ENCODE measurements at places on chromosomes 1 and 21.

DNA sequence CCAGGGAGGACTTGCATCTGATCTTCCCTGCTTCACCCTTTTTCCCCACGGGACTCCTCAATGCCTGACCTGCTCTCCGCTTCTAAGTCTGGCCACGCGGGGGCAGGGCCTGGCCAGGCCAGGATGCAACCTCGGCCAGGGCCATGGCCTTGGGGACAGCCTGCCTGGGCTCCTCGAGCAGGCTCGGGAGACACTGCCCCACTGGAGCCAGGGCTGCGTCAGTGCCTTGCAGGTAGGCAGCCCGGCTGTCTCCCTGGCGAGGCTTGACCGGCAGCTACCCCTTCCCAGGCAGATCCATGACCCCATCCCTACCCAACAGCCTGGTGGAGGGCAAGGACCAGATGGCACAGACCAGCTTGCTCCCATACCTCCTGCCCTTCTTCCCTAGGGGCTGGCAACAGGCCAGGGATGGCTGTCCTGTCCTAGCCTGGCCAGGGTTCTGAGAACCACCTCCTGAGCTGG lies 2.7 kb upstream of the PRDM16 start:
- DNase-seq: no peak

GRCh38 chr1:169623132-169623926 lies 6.6 kb downstream of the SELP start:
- no peak for DNase-seq

GRCh38 chr1:83626603-83627002 lies 372.3 kb downstream of the TTLL7 start:
- DNase-seq: peak; percentile 70

DNA sequence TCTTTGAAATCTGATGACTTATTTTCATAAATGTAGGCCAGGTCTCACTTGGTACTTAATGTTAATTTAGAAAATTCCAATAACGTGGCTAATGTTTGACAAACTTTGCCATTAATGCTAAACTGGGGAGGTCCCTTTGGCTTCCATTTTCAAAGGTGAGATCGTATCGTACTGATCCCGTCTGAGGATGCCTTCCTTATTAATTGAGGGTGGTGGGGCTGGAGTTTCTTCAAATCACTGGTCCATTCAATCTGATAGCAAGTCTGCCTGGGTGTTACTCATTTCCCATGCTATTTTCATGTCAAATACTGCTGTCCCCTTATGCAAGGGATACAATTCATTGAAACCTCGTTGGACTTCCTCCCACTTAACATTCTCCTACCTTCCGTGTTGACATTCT lies 327.1 kb downstream of the DISC1 start:
- no peak for DNase-seq

- peak; percentile 91 for DNase-seq
Observed at GRCh38 chr21:16678429-16679160, 834.2 kb upstream of the CXADR start.
